Keratinocyte (primary cell): ENCODE measurements at places on chromosomes 3 and 15. TPM values are rescaled to one million over a fixed set of nuclear protein-coding genes. Genes with fewer than 3 reads are reported as not detected.

The MED12L gene
- 0.04 to 0.36 TPM (median 0.04 TPM) in 3 replicates for polyA plus RNA-seq

The GOLGA8A gene
- polyA plus RNA-seq: 27.2 to 54.9 TPM (median 42.0 TPM) in 3 replicates

GRCh38 chr3:176275113-176275512 lies 922.2 kb downstream of the TBL1XR1 start:
- H3K4me1 ChIP-seq: peaks cover 5% of the 10 kb centered on the region
- H3K27me3 ChIP-seq: no peaks in the 10 kb centered on the region
- DNase-seq: no peak
- H3K27ac ChIP-seq: no peak overlapping the region
- no peaks in the 10 kb centered on the region for H3K36me3 ChIP-seq
- H3K4me3 ChIP-seq: no peak overlapping the region

The DTX3L gene
- 7.2 to 19.6 TPM (median 13.6 TPM) in 3 replicates for polyA plus RNA-seq

- peaks cover 5% of the 10 kb centered on the region for H3K4me1 ChIP-seq
- DNase-seq: no peak
- no peak overlapping the region for H3K4me3 ChIP-seq
- H3K27me3 ChIP-seq: no peaks in the 10 kb centered on the region
These were observed 40.2 kb downstream of the TRANK1 start for GRCh38 chr3:36904641-36905040.

DNA sequence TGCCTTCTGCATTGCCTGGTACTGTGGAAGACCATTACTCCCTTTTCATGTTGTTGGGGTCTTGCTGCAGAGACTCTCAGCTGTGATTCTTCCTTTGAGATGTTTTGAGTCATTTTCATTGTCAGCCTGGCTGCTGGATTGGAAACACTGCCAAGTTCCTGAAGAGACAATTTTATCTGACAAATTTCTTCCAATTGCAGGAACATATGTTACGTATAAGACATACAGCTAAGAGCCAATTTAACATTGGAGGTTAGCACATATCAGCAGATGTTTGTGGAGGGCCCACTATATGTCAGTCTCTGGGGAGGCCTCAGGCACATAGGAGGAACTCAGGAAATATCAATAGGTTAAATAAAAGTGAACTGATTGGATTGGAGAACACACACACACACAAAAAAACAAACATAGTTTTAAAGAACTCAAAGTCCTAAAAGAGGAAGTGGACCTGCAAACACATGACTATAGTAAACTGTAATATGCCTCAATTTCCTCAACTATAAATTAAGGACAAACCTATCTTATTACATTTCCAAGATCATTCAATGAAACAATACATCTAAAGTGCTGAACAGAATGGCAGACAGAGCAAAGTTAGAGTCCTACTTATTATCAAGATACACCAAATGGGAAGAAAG lies 172.3 kb downstream of the MYRIP start:
- no peak overlapping the region for H3K27ac ChIP-seq
- no peak overlapping the region for H3K4me3 ChIP-seq
- H3K27me3 ChIP-seq: no peaks in the 10 kb centered on the region

The BCHE gene
- 0.71 to 2.0 TPM (median 1.7 TPM) in 3 replicates for polyA plus RNA-seq

The LDHAL6B gene
- not detected in 3 replicates for polyA plus RNA-seq

- no peak overlapping the region for H3K4me3 ChIP-seq
- H3K27ac ChIP-seq: no peak overlapping the region
- peaks cover 10% of the 10 kb centered on the region for H3K4me1 ChIP-seq
- peaks cover 2% of the 10 kb centered on the region for H3K27me3 ChIP-seq
- no peaks in the 10 kb centered on the region for H3K36me3 ChIP-seq
- no peak for DNase-seq
These were observed 25.8 kb downstream of the GREM1 start for GRCh38 chr15:32743411-32744140.

The IP6K1 gene
- polyA plus RNA-seq: 24.5 to 34.3 TPM (median 25.9 TPM) in 3 replicates

DNA sequence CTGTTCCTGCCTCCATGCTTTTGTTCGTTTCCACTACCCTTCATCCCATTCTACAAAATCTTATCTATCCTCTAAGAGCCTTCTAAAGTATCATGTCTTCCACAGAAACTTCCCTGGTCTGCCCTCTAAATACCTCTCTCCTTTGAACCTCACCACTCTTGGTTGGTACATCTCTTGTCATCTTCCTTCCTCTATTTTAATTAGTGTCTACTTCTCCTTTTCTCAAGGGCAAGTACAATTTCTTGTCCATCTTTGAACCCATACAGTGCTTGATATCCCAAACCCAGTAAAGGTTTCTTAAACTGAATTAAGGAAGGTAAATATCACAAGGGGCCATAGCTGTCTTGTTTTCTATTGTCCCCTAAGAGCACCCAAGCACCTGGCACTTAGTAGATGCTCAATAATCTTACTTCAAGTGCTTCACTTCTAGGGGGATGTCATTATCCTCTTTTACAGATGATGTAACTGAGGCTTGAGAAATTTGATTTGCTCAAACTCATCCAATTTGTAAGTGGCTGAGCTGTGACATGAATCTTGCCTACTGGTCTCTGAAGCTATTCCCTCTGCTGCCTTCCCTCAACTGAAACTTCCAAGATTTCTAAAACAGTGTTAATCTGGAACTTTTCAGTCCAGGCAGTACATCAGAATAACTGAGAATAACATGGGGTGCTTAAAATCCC lies 2.6 kb upstream of the DAPK2 start:
- no peaks in the 10 kb centered on the region for H3K36me3 ChIP-seq
- H3K4me1 ChIP-seq: no peaks in the 10 kb centered on the region
- no peak for DNase-seq
- no peak overlapping the region for H3K4me3 ChIP-seq
- peaks cover 25% of the 10 kb centered on the region for H3K27me3 ChIP-seq
